Transverse colon (tissue), 4 donors: ENCODE measurements at places on chromosomes 3 and 15. TPM values are rescaled to one million over a fixed set of nuclear protein-coding genes. Genes with fewer than 3 reads are reported as not detected.

- DNase-seq: no peak
- peaks cover 16% of the 10 kb centered on the region for H3K4me1 ChIP-seq
Measured at GRCh38 chr3:128806588-128806987, 72.8 kb upstream of the ACAD9 start.

GRCh38 chr3:107973152-107973551 lies 117.7 kb downstream of the CD47 start:
- no peaks in the 10 kb centered on the region for H3K36me3 ChIP-seq
- no peaks in the 10 kb centered on the region for H3K27me3 ChIP-seq
- no peak for DNase-seq
- no peak overlapping the region for H3K27ac ChIP-seq

DNA sequence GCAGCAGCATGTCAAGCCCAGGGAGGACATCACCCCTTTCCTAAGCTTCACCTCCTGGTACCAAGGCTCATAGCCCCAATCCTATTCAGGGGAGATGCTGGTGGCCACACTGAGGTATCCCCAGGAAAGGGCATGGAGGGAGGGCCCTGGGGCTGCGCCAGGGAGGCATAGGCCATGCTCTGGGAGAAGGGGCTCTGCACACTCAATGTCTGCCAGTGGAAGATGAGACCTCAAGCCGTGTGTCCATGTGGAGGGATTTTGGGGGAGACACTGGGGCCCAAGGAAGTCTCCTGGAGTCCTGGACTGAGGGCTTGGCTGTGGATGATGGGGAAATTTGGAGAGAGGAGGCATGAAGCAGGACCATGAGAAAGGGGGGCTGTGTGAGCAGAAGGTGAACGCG lies 21.2 kb upstream of the PRR23E start:
- peaks cover 23% of the 10 kb centered on the region for H3K27me3 ChIP-seq
- no peak overlapping the region for H3K4me3 ChIP-seq
- H3K4me1 ChIP-seq: no peaks in the 10 kb centered on the region
- no peak overlapping the region for H3K27ac ChIP-seq

DNA sequence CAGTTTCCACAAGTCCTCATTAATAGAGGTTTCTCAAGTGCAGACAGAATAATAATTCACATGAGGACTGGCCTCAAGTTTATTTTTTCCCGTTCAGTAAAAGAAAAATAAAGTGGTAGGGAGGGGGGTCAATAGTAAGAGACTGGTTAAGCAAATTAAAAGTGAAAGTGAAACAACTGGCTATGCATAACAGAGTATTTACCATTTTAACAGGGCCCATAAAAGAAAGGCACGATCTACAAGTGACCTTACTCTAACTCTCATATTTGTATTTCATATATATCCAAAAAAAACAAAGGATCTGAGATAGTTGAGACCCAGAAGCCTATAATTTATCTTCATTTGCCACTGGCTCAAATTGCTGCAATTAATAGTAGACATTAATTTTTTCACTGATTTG lies 686.3 kb downstream of the NTRK3 start:
- H3K36me3 ChIP-seq: no peaks in the 10 kb centered on the region
- no peak overlapping the region for H3K27ac ChIP-seq
- no peak for DNase-seq
- no peaks in the 10 kb centered on the region for H3K27me3 ChIP-seq
- H3K4me1 ChIP-seq: no peaks in the 10 kb centered on the region

DNA sequence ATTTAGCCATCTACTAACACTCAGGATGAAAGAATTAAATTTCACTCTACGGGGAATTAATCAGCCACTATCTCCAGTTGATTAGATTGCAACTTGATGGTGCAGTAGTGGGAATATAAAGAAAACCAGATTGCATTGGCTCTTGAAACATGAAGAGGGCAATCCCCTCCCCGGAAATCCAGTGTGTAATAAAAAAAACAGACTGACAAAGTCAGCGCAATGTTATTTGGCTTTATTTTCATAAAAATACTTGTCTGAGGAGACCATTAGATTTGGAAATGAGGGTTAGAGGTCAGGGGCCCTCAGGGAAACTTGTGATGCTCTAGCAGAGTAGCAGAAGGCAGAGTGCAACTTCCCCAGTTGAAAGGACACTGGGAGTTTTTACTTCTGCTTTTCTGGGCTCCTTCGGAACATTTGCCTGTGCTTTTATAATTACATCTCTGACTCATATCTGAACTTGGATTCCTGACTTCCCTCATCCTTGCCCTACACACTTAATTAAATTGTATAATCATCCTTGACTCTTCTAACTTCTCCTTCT lies 326.8 kb downstream of the TUSC7 start:
- peak; percentile 17 for DNase-seq
- peak overlapping the region; percentile 56 for H3K27ac ChIP-seq
- no peaks in the 10 kb centered on the region for H3K36me3 ChIP-seq
- no peak overlapping the region for H3K4me3 ChIP-seq
- no peaks in the 10 kb centered on the region for H3K27me3 ChIP-seq

The AMOTL2 gene
- 14.5 TPM for total RNA-seq
